Aorta (tissue), 5 donors: ENCODE measurements at places on chromosomes 5 and 9. TPM values are rescaled to one million over a fixed set of nuclear protein-coding genes. Genes with fewer than 3 reads are reported as not detected.
A peak's percentile ranks its signal among the peaks of the same experiment; 100 is the strongest.

The CFAP77 gene
- total RNA-seq, result not detected

The PFN3 gene
- not detected for total RNA-seq

The LCN10 gene
- total RNA-seq, result 13.4 TPM

The GABRA1 gene
- total RNA-seq, result not detected

The CIZ1 gene
- 117 TPM for total RNA-seq

The TAF11L10 gene
- not detected for total RNA-seq

The SMC5 gene
- total RNA-seq, result 36.4 TPM

The PAXX gene
- 27.8 TPM for total RNA-seq

The MGAT4B gene
- total RNA-seq, result 78.8 TPM

The ADAMTS2 gene
- 49.8 TPM for total RNA-seq

- DNase-seq, result no peak
Measured at GRCh38 chr5:11224436-11225187, 463.6 kb upstream of the DAP start.

DNA sequence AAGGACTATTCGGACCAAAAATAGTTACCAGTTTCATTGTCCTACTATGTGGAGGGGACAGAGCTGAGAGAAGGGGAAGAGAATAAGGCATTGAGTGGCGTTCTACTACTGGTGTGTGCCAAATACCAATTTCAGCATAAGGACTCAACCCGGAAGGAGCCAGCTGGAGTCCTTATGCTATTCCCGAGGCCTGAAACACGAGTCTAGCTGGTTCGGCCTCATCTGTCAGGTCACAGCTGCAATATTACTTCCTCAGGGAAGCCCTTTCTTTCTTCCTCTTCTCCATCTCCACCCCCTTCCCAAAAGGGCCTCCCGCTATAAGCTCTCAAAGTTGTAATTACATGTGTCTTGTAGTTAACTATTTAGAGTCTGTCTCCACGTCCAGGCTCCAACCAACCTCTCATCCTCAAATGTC, 20.5 kb upstream of the FER start:
- DNase-seq, result peak; percentile 61

DNA sequence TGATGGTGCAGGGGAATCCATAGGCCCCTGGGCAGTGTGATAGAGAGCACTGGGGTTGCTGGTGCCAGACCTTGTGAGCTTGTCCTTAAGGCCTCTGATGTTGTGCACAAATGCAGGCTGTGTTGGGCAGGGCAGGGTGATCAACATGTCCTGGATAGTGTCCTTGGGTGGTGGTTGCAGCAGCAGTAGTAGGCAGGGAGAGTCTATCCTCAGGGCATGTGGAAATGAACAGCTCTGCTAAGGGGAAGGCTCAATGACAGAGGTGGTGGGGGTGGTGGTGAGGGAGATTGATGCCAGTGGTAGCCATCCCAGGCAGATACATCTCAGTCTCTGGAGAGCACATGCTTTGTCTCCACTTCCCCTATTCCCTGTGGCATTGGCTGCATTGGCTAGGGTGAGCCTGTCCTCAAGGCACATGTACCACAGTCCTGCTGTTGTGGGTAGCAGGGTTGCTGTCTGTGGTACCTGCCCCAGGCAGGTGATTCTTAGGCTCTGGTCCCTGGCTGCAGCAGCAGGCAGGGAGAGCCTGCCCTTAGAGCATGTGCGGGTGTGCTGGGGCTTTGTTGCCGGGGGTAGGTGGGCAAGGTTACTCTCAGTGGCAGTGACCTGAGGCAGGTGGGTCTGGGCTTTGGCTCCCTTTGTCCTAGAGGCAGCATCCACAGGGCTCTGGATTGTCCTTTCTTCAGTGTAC, 111.1 kb downstream of the WDR70 start:
- DNase-seq, result no peak

- DNase-seq, result no peak
Measured at GRCh38 chr5:53873235-53873634, 312.8 kb downstream of the NDUFS4 start.

DNA sequence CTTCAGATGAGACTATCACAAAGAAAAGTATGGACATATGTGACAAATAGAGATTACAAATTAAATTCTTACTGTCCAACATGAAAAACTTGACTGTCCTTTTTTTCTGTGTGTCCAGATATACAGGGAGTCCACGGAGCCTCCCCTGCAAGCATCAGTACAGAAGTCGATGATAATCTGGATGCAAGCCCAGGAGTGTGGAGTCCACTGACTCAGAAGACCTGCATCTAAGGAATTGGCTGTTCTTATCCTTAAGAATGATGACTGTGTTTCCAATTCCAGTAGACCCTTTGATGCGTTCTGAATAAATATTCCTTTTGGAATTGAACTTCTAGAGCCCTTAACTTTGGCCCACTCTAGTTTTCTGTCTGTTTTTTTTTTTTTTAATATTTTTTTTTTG, 56.7 kb upstream of the TAF11L2 start:
- no peak for DNase-seq

DNA sequence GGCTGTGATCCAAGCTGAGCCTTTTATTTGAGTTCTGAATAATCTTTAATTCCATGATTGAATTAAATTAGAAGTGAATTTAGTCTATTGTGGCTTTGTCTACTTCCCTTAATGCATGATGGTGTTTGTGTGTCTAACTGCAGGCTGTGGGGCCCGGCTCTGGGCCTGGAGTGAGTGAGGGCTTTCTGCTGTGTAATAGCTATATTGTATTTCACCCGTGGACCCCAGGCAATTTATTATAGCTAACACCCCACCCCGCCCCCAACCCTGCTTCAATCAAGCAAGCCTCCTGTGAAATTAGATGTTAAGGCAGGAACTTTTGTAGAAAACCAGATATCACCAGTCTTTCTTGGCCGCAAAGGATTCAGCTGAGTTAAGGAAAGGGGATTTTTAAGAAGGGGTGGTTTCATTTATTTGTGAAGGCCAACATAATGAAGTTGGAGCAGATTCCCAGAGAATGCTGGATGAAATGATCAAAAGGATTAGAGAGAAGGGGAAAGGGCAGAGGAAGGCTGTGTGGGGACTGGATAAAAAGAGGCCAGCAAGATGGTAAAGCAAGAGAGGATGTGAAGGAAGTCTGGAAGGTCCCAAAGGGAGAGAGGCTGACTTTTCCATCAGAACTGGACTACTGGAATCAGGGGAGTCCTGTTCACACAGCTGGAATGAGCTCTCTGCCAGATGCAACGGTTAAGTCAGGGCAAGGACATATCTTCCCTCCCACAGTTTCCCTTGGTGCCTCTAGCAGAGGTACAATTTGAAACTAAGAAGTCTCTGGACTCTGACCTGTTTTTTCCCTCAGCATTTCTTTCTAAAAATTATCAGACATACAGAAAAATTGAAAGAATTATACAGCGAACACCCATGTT, 125.3 kb upstream of the SAP30L start:
- no peak for DNase-seq

GRCh38 chr5:34914671-34915138, 599 bp downstream of the RAD1 start:
- DNase-seq, result no peak

- peak; percentile 34 for DNase-seq
Measured at GRCh38 chr5:1795506-1795905, 4.1 kb downstream of the MRPL36 start.

DNA sequence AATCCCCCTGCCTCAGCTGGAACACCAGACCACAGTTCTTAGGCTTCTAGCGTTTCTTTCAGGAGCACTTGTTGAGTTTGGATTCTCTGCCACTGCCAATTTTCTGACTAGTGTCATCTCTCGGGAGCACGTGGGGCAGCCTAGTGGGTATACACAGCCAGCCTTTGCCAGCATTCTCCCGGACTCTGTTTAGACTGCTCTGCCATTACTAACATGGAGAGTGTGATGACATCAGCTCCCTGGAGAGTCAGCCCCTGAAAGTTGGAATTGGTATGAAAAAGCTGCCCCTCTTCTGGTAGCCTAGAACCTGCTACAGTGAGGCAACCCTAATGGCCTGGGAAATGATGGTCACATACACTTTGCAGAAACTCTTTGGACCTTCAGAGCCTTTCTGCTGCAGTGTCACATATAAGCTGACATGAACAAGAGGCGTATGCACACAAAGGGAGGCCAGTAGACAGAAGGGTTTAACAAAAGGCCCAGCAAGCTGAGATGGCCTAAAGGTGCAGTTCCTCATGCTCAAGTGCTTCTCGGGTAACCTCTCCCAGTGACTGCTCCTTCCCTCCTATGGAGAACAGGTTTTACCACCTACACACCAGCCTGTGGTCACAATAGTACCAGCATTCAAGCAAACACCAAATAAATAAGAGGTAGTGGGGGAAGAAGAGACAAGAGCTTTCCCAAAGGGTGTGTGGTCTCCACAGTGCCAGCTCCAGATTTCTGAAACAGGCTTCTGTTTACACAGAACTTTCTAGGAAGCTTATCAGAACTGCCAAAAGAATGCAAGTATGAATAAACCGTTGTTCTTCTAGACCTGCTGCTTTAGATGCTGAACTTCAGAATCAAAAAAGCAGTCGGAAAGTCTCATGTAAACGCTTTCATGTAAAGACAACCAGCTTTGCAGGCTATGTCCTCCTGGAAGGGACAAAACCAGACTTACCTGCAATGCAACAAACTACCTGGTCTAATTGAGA, 16.5 kb downstream of the SPACA9 start:
- DNase-seq, result no peak

DNA sequence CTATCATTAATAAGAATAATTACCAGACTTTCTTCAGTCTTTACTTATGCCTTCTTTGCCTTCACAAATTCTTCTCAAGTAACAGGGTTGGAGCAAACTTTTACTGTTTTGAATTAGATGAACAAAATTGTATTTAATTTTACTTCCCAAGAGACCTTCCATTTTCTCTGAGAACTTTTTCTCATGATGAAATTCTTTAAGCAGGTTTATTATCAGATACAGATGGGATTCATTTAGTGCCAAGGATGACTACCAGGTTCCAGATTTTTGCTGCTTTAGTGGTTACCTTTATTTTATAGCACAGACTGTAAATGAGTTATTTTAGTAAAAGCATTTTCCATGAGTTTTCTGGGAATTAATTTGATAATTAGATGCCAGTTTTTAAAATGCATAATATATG, 125.1 kb downstream of the GDNF start:
- DNase-seq, result no peak

- no peak for DNase-seq
Measured at GRCh38 chr5:53930457-53930856, 370.0 kb downstream of the NDUFS4 start.

DNA sequence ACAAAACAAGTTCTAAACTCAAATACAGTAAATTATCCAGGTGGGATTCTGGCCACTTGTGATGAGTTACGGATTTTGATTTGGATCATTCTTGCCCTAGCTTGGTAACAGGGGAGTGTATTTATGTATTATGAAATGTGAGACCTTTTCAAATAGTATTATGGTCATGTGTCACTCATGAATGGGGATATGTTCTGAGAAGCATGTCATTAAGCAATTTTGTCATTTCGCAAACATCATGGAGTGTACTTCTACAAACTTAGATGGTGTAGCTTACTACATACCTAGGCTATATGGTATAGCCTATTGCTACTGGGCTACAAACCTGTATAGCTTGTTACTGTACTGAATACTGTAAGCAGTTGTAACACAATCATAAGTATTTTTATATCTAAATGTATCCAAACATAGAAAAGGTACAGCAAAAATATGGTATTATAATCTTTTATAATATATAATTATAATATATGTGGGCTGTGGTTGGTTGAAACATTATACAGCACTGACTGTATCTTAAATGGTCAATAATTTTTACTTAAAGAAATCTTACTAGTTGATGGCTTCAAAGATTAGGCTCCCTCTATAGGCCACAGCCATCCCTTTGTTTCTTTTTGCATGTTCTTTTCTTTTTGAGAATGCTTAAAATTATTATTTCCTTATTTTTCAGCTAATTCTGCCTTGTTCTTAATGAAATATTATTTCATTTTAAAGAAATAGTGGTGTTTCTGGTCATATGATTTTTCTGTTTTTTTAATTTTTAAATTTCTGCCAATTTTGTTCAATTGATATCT, 128.4 kb downstream of the MAST4 start:
- DNase-seq, result no peak

DNA sequence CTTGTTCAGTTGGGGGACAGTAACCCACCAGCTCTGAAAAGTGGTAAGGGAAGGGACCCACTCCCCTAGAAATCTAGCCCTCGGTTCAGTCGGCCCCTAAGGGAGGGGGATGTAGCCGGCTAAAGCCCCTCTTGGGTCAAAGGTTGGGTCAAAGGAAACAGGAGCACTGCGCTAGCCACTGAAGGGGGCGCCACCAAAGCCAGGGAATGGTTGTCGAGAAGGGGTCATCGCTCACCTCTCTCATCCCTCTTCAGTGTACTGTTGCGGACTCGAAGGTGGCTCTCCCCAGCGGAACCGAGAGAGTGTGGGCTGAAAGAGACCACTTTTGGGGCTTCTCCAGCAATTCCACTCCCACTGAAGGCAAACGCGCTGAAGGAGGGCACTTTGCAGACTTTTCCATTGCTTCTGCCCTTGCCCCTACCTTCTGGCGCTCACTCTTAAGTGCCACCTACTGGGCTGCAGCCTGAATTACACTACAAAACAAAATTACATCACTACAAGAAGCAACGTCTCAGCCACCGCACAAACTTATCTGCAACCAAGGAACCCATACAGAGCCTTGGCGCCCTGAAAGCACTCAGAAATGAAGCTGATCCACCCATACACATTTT, 396.9 kb downstream of the PDE4D start:
- no peak for DNase-seq

GRCh38 chr9:134306636-134307600, 19.3 kb upstream of the RXRA start:
- DNase-seq, result peak; percentile 23

DNA sequence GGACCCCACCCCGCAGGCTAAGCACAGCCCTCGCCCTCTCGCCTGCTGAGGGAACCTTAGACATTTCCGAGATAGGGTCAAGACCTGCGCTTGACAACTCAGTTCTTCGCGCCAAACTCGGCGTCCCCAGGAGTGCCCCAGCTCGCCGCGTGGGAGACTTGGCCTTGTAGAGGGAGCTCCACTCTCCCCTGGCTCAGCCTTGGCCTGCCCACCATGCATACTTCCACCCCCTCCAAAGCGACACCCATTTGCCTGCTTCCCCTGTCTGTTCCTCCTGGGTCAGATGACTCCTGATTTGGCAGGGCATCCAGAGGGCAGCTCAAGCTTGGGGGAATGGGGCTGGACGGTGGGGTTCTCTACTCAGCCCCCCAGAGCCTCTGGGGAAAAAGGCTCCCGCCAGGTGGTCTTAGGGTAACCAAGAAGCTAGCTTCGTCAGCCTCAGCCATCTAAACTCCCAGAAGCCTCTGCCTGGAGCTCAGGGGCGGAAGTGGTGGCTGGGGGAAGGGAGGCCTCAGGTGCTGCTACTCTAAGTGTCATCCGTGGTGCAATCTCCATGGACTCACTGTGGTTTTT, 560 bp downstream of the DOCK2 start:
- DNase-seq, result peak; percentile 56

- no peak for DNase-seq
Measured at GRCh38 chr5:172248637-172249036, 34.9 kb downstream of the UBTD2 start.

GRCh38 chr5:41835645-41836044, 34.6 kb downstream of the OXCT1 start:
- DNase-seq, result peak; percentile 72

DNA sequence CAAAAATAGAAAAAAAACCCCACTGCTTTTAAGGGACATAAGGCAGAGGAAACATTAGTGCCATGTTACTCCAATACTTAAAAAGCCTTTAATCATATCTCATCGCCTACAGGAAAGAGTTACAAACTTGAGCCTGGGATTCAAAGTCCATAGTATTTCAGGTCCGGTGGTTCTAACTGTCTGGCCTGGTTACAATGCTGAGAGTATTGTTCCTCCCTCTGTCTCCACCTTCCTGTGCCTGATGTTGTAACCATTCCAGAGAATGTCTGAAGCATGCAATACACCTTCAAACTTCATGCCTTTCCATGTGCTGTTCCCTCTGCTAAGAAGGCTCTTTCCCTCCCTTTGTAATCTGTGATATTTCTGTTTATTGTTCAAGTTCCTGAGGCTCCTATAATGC, 41.6 kb upstream of the SLC36A2 start:
- DNase-seq, result no peak

GRCh38 chr5:109390188-109390587, 19.6 kb downstream of the PJA2 start:
- DNase-seq, result no peak
